NCI-H2227 treated with DMSO at 0.1 percent for 48 hours (cell line): ENCODE measurements at places on chromosomes 13 and 19.

- no peak for DNase-seq
Observed at GRCh38 chr19:53915000-53915399, 5.9 kb downstream of the CACNG7 start.

DNA sequence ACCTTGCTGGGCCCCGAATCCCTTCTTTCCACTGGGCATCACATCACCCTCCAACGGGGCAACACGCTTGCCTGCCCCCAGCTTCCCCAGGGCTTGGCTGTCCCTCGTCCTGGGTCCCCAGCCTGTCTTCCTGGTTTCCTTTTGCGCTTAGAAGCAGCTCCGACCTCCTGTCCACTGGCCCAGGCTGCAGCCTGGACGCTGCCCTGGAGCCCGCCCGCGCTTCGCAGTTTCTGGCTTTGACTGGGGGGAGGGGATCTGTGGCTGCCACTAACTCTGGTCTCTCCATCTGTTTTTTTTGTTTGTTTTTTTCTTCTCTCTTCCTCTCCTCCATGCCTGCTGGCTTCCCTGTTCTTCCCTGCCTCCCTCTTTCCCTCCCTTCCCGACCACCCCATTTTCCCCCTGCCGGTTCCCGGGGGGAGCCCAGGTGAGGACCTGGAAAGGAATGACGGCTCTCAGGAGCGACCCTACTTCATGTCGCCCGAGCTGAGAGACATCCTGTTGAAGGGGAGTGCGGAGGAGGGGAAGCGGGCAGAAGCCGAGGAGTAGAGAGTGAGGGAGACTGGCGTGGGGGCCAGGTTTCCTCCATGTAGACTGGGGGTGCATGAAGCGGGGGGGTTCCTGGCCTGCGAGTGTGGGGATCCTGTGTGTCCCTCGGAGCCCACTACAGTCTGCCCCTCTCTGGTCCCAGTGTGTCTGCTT lies 11.5 kb upstream of the ILF3 start:
- DNase-seq = no peak

GRCh38 chr19:8486661-8487136 lies 15.7 kb downstream of the PRAM1 start:
- no peak for DNase-seq

DNA sequence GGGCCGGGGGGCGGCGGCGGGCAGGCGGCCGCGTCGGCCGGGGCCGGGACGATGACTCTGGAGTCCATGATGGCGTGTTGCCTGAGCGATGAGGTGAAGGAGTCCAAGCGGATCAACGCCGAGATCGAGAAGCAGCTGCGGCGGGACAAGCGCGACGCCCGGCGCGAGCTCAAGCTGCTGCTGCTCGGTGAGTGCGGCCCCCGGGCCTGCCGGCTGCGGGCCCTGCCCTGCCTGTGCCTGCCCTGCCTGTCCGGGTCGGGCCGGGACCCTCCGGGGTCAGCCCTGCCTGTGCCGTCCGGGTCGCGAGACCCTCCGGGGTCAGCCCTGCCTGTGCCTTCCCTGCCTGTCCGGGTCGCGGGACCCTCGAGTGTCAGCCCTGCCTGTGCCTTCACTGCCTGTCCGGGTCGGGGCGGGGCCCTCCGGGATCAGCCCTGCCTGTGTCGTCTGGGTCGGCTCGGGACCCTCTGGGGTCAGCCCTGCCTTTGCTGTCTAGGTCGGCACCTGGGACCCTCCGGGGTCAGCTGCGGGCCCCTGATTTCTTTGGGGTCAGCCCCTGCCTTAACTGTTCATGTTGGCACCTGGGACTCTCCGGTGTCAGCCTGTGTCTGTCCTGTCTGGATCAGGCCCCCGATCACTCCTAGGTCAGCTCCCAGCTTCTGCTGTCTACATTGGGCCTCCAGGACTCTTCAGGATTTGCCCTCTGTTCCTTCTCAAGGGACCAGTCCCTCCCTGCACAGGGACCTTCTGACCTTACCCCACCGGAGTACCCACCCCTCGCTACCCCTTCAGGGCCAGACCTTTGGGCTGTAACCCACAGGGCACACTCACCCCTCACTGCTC lies 659 bp downstream of the GNA11 start:
- no peak for DNase-seq

- DNase-seq = no peak
Observed at GRCh38 chr13:31681133-31681532, 58.2 kb upstream of the RXFP2 start.
